ENCODE measurements at places on chromosomes 13 and 19.

DNA sequence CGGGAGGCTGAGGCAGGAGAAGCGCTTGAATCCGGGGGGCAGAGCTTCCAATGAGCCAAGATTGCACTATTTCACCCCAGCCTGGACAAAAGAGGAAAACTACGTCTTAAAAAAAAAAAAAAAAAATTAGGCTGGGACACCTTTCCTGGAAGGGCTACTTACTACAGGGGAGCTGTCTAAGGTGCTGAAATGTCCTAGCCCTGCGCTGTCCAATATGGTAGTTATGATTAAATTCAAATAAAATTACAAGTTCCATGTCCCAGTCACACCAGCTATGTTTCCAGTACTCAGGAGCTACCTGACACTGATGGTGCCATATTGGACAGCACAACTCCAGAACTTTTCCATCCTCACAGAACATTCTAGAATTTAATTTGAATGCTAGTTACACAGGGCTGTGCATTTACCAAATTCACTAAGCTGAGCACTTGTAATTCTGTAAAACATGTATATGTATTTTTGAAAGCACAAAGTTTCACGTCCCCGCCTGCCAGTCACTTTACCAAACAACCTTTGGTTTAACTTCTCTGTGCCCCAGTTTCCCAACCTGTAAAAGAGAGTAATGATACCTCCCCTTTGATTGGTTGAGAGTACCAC, 9.2 kb upstream of the ZSCAN22 start:
- peak; percentile 11 for DNase-seq

DNA sequence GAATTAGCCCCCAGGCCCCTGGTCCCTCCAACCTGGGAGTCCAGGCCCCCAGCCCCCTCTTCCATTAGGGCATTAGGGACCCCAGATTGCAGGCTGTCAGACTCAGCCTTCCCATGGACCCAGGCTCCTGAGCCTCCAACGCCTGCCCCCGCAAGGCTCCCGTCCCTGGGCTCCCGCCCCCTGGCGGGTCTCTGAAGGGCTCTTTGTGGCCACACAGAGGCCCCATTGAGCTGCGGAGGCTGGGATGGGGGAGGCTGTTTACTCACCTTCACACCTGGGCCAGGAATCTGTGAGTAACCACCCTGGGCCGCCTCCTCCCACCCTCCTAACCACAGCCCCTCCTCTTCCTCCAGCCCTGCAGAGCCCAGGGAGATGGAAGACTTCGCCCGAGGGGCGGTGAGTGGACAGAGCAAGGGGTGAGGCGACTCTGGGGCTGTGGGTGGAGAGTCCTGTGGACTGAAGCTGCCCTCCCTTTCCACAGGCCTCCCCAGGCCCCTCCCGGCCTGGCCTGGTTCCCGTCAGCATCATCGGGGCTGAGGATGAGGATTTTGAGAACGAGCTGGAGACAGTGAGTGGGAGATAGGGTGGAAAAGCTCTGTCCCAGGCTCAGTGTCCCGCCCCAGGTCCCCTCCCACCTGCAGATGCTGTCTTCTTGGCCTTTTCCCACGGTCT, 4.9 kb downstream of the ARHGEF1 start:
- DNase-seq = no peak

GRCh38 chr13:48477191-48477855, 55.6 kb downstream of the RCBTB2 start:
- no peak for DNase-seq

DNA sequence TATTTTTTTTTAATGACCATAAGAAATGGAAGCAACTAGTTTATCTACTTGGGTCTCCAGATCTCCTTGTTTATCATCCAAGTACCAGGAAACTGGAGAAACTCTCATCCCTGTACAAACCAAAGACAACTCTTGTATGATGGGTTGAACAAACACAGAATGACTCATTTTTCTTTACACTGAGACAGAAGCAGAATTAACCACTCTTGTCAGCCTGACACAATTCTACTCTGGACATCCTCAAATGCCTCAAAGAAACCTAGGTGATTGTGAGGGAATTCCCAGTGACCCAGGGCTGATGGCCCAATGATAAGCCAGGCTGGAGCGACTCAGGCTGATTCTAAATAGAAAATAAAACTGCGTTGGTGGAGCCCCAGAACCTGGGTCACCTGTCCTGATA, 151.5 kb downstream of the ZNF737 start:
- DNase-seq = no peak

GRCh38 chr13:89755729-89756492, 1591.6 kb upstream of the MIR17HG start:
- no peak for DNase-seq

DNA sequence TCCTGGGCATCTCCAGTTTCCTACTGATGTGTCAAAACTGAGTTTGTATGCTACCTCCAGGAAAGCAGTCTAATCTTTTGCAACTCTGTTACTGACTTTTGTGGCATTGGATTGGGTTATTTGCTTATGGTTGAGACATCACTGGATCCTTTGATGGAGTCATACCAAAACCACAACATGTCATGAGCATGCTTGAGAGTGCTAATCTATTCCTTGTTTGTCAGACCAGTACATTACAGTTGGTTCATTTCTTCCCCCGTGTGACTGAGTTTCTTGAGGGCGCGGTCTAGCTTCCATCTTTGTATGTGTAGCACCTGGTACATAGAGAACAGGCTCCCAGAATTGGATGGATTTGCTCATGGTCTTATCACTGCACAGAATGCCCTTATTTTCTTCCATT, 43.2 kb downstream of the SUGT1 start:
- DNase-seq = peak; percentile 3

- no peak for DNase-seq
Measured at GRCh38 chr13:54210397-54211049, 1181.9 kb downstream of the OLFM4 start.

GRCh38 chr19:46975925-46976782, 43.5 kb upstream of the NPAS1 start:
- peak; percentile 84 for DNase-seq

DNA sequence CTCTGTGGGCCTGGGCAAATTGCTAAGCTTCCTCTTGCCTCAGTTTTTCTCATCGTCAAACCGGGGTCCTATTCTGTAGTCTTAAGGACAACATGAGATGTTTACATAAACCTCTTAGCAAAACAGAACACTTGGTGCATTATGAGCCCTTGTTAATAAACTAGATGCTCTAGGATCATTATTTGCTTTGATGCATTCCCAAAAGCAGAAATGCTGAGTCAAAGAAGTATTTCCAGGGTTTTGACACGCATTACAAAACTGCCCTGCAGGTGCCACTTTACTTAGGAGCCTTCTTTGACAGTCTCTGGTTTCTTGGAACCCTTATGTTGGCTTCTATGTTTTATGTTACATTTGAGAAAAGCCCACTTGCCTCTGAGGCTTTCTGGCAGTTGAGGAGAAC, 12.1 kb downstream of the AKAP11 start:
- no peak for DNase-seq

- DNase-seq = no peak
Measured at GRCh38 chr13:74555651-74556420, 421.6 kb upstream of the KLF12 start.
